ENCODE measurements at places on chromosomes 2 and 18. TPM values are rescaled to one million over a fixed set of nuclear protein-coding genes. Genes with fewer than 3 reads are reported as not detected.

The CCDC178 gene
- not detected for total RNA-seq

The LRRC30 gene
- not detected for total RNA-seq

The ZC3H6 gene
- 36.8 TPM for total RNA-seq

The GDF7 gene
- 0.19 TPM for total RNA-seq
